H9 (cell line): ENCODE measurements at places on chromosomes 7 and 10.
A peak's percentile ranks its signal among the peaks of the same experiment; 100 is the strongest.

DNA sequence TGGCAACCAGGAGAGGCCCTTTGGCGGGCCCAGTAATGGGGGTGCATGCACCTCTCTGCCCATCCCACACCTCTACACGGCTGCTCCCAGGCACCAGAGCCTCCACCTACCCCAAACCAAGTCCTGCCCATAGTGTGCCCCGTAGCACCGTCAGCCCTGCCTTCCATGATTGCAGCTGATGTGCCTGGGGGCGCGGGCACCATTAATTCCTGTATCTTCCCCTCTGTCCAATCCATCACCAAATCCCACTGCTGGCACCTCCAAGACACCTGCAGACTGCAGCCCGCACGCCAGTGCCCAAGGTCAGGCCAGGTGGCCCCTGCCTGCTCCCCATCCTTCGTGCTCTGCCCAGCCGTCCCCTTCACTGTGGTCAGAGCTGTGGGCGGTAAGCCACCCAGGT is 533.0 kb downstream of the PTPRN2 start:
- no peak for DNase-seq
- H3K27ac ChIP-seq: no peak overlapping the region
- H3K36me3 ChIP-seq: no peaks in the 10 kb centered on the region
- H3K27me3 ChIP-seq: no peaks in the 10 kb centered on the region
- no peaks in the 10 kb centered on the region for H3K4me1 ChIP-seq

- no peaks in the 10 kb centered on the region for H3K4me1 ChIP-seq
- DNase-seq: no peak
- no peak overlapping the region for H3K4me3 ChIP-seq
- H3K27me3 ChIP-seq: no peaks in the 10 kb centered on the region
- peaks cover 9% of the 10 kb centered on the region for H3K36me3 ChIP-seq
- H3K27ac ChIP-seq: no peak overlapping the region
These were observed 84.5 kb upstream of the C10orf90 start for GRCh38 chr10:126754966-126755365.

DNA sequence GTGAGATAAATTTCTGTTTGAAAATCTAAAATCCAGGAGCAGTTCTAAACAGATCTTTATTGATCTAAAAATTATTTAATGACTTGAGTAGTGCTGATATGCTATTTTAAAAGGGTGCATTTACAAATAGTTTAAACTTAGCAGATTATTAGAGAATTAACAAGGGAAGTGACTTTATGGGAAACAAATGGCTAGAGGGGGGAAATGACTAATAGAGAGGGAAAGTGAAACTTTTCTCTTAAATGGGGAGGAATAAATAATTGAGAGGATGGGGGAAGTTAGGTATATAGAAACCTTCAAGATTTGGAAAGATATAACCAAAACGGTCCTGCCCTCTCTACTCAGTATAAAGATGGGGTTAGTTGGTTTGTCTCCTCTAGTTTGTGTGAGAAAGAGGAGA is 90.1 kb upstream of the ARMC3 start:
- H3K27me3 ChIP-seq: no peaks in the 10 kb centered on the region
- no peak overlapping the region for H3K27ac ChIP-seq
- no peaks in the 10 kb centered on the region for H3K36me3 ChIP-seq

DNA sequence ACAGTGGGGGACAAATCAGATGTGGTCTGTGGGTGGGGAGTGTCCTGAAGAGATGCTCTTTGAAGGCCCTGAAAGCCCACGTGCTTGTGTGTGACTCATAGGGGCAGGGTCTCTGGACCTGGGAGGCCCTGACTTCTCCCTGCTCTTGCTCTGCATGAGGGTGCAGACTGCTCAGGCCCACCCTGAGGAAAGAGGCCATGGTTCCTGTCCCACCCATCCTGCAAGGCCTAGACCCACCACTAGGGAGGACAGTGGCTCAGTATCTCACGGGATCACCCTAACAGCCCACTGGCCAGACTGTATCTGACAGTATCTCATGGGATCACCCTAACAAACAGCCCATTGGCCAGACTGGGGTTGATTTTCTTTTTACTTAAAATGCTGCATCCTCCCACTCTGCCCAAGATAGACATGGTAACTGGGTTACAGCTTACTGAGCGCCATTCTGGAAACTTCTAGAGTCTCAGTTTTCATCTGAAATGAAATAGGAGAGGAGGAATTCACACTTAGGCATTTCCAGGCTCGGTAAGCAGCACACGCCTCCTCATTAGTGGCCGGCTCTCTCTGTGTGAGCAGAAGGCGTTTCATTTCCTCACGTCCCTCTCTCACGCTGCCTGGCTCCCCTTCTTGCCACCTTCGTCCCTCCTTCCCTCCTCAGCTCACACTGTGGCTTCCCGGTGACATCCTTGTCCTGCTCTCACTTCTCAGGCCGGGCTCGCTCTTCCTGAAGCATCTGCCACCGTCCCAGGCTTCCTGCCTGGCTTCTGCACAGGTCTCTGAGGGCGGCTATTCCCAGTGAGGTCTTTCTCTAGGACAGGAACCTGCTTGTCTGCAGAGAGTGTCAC is 242.6 kb downstream of the GLRX3 start:
- H3K36me3 ChIP-seq: no peaks in the 10 kb centered on the region
- no peaks in the 10 kb centered on the region for H3K4me1 ChIP-seq
- no peaks in the 10 kb centered on the region for H3K27me3 ChIP-seq
- H3K27ac ChIP-seq: no peak overlapping the region
- DNase-seq: peak; percentile 62
- no peak overlapping the region for H3K4me3 ChIP-seq

DNA sequence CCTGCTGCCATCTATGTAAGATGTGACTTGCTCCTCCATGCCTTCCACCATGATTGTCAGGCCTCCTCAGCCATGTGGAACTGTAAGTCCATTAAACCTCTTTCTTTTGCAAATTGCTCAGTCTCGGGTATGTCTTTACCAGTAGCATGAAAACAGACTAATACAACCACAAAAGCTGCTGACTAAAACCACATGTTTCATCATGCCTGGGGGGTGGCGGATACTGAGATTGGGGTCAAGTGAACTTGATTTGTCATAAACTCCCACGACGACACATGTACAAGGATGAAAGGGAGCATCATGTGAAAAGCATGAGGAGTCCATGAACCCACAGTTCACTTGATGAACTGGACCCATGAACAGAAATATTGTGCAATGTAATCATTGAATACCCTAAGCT is 134.9 kb upstream of the ANK3 start:
- peaks cover 13% of the 10 kb centered on the region for H3K36me3 ChIP-seq
- no peak overlapping the region for H3K4me3 ChIP-seq
- H3K4me1 ChIP-seq: peaks cover 9% of the 10 kb centered on the region
- H3K27ac ChIP-seq: no peak overlapping the region

GRCh38 chr10:10869592-10869991 is 148.1 kb upstream of the CELF2 start:
- no peak overlapping the region for H3K4me3 ChIP-seq
- no peak for DNase-seq
- H3K4me1 ChIP-seq: peaks cover 2% of the 10 kb centered on the region; the same call in 1 of the 2 replicates
- H3K27ac ChIP-seq: no peak overlapping the region

- no peak for DNase-seq
- peaks cover 6% of the 10 kb centered on the region; the same call in 1 of the 2 replicates for H3K36me3 ChIP-seq
- no peaks in the 10 kb centered on the region for H3K27me3 ChIP-seq
- H3K4me1 ChIP-seq: peaks cover 3% of the 10 kb centered on the region
These were observed 122.8 kb downstream of the SKIDA1 start for GRCh38 chr10:21402606-21403083.

DNA sequence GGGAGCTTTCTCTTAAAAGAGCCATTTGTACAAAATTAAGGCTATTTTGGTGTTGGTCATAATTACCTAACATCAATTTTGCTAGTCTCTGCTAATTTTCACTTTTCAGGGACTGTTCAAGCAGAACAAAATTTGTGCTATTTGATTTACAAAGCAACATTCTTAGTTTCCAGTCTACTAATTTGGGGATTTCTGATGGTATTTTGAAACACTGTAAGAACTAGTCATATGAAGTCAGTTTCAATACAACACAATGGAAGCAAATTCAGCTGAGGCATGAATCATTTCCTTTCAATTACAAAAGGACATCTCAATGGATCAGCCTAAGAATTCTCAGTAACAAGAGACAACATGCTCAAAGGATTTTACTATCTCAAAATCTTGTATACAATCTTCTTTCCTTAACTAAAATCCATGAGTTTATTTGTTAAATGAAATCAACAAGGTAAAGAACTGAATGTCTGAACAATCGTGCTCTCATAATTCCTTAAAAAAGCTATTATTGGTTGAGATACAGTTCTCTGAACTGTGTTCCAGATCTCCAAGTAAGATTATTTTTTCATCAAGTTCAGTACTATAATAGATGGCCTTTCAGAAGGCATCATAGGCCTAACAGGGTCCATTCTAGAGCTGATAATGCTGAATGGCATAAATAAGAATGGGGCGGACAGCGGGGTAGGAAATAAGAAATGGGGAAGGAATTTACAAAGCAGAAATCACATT is 144.6 kb downstream of the NRCAM start:
- H3K4me1 ChIP-seq: no peaks in the 10 kb centered on the region; the same call in 1 of the 2 replicates
- no peak overlapping the region for H3K27ac ChIP-seq
- DNase-seq: no peak
- H3K4me3 ChIP-seq: no peak overlapping the region
- no peaks in the 10 kb centered on the region for H3K27me3 ChIP-seq

- H3K36me3 ChIP-seq: no peaks in the 10 kb centered on the region
- no peaks in the 10 kb centered on the region; the same call in 1 of the 2 replicates for H3K4me1 ChIP-seq
- H3K27ac ChIP-seq: no peak overlapping the region
- DNase-seq: no peak
- H3K4me3 ChIP-seq: no peak overlapping the region
These were observed 91.7 kb upstream of the ADCY1 start for GRCh38 chr7:45482451-45482850.

GRCh38 chr10:124322191-124322980 is 96.3 kb downstream of the OAT start:
- no peak overlapping the region for H3K4me3 ChIP-seq
- DNase-seq: peak; percentile 12
- H3K36me3 ChIP-seq: no peaks in the 10 kb centered on the region
- H3K27ac ChIP-seq: no peak overlapping the region

DNA sequence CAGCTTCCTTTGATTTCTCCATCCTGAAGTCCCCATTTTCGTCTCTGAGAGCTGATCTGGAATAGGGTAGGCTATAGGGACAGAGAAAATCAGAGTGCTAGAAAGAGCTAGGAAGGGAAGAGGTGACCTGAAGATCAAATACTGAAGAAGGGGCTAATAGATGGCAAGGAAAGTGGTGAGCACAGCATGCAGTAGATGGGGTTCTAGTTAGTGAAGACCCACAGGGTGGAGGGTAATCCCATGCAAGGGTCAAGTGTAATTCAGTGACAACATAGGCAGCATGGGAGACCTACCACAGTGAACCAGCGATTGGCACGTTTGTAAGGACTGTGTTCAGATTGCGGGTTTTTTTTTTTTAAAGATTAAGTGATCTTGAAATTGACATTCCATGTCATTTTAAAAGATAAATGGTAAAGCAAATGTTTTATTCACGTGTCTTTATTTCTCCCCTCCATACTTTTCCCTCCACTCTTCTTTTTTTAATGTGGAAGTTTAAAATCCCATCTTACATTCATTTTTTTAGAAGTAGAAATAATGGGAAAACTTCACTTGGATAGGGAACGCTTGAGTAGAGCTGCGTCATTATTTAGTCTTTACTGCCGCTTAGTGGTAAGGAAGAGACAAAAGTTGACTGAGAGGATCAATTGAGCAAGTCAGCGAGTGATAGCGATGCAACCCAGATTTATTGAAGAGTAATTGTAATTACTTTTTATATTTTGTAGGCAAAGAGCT is 21.0 kb upstream of the ABI1 start:
- no peaks in the 10 kb centered on the region for H3K36me3 ChIP-seq
- H3K4me3 ChIP-seq: no peak overlapping the region
- DNase-seq: no peak

GRCh38 chr7:135194494-135195095 is 16.7 kb downstream of the WDR91 start:
- DNase-seq: no peak
- no peaks in the 10 kb centered on the region for H3K27me3 ChIP-seq
- H3K36me3 ChIP-seq: peaks cover 54% of the 10 kb centered on the region

- H3K27me3 ChIP-seq: no peaks in the 10 kb centered on the region
- no peaks in the 10 kb centered on the region for H3K4me1 ChIP-seq
- no peak overlapping the region for H3K27ac ChIP-seq
- no peak for DNase-seq
These were observed 33.7 kb downstream of the CAMK1D start for GRCh38 chr10:12382956-12383531.

DNA sequence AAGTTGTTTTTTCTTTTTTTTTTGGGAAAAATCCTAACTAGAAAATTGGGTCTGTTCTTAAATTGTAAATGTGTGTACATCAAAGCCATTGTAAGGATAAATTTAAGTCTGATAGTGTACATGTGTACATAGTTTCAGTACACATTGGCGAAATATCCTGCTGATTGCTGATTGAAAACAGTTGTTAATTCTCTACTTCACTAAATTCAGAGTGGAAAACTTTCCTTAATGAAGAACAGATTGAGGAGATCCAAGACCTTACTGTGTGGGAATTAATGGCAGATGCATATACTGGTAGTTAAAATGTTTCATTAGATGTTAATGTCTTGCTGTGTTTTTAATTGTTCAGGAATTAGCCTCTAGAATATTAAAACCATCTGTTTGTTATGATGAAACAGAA is 506.0 kb downstream of the AUTS2 start:
- no peaks in the 10 kb centered on the region for H3K4me1 ChIP-seq
- no peaks in the 10 kb centered on the region for H3K27me3 ChIP-seq
- no peak overlapping the region for H3K4me3 ChIP-seq
- no peaks in the 10 kb centered on the region for H3K36me3 ChIP-seq

GRCh38 chr7:69949122-69949521 is 350.8 kb downstream of the AUTS2 start:
- DNase-seq: no peak
- no peaks in the 10 kb centered on the region for H3K4me1 ChIP-seq
- no peaks in the 10 kb centered on the region for H3K27me3 ChIP-seq
- H3K27ac ChIP-seq: no peak overlapping the region

DNA sequence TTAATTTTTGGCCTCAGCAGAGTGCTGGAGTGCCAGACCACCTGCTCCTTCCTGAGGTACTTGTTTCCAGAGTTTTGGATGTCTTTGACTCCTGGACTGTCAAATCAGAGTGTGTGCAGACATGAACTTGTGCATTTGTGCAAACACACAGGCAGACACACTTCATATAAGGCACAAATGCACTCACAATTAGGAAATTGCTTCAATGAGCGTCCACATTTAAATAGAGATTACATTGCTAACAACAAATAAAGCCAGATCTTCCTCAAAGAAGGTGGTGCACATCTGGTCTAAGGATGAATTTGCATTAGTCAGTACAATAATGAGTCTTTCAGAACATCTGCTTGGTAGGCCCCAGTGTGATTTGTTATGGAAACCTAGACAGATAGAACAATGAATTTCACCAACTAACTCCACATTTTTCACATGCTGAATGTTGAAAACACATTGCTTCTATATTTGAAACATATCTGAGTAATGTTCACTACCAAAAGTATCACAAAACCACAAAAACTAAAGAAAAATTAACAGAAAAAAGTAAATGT is 266.7 kb upstream of the INHBA start:
- no peak overlapping the region for H3K4me3 ChIP-seq
- H3K27ac ChIP-seq: no peak overlapping the region
- peaks cover 24% of the 10 kb centered on the region for H3K36me3 ChIP-seq
- no peak for DNase-seq
- no peaks in the 10 kb centered on the region for H3K27me3 ChIP-seq

GRCh38 chr7:77199013-77199966 is at the start of gene FGL2:
Gene FGL2 (minus strand): TSS chr7:77199819. CDS start chr7:77199793, 26 bp downstream.
- no peak within 1 kb of the TSS for H3K27ac ChIP-seq
- no peaks in the 10 kb centered on the region for H3K27me3 ChIP-seq
- peaks cover 2% of the 10 kb centered on the region; the same call in 1 of the 2 replicates for H3K4me1 ChIP-seq
- peak; percentile 42 for DNase-seq
- H3K4me3 ChIP-seq: peak within 1 kb of the TSS; percentile 3; the same call in 1 of the 2 replicates

GRCh38 chr10:4646547-4646946 is 179.5 kb upstream of the AKR1E2 start:
- no peak overlapping the region for H3K27ac ChIP-seq
- H3K4me3 ChIP-seq: no peak overlapping the region
- DNase-seq: no peak
- H3K4me1 ChIP-seq: no peaks in the 10 kb centered on the region; the same call in 1 of the 2 replicates
- no peaks in the 10 kb centered on the region for H3K27me3 ChIP-seq
